ENCODE measurements at places on chromosomes 11 and 22.

DNA sequence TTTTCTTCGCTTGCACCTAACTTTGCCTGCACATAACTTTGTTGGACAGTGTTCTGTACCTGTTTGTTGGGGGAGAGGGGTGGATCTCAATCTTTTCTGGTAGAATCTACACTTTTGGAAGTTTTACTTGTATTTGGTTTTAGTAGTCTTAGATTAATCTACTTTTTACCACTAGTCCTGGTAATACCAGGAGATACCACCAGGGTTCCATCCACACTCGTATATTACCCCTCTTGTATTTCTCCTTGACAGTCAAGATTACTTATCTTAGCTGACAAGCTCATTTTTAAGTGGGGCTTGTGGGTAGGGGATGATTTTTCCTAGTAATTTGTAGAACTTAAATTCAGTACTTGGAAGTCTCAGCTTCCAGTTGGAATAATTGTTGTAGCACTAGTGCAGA, 37.3 kb upstream of the TECTA start:
- no peak for DNase-seq

DNA sequence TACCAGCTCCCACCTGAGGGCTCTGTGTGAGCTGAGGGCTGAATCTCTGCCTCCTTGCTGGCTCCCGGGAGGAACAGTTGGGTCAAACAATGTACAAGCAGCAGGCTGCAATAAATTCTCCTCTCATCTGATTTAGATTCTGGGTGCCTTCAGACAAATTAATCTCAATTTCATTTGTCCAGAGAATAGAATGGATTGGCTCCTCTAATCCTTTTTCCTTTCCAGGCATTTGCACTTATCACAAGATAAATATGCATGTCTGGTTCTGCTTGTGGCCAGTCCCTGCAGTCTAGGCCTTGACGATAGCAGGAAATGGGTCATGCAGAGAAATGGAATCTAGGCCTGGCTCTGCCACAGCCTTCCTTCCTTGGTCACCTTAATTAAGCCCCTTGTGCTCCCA, 28.7 kb downstream of the UPB1 start:
- DNase-seq = no peak

- DNase-seq = no peak
These were observed 19.6 kb downstream of the MYRF start for GRCh38 chr11:61771985-61772455.

DNA sequence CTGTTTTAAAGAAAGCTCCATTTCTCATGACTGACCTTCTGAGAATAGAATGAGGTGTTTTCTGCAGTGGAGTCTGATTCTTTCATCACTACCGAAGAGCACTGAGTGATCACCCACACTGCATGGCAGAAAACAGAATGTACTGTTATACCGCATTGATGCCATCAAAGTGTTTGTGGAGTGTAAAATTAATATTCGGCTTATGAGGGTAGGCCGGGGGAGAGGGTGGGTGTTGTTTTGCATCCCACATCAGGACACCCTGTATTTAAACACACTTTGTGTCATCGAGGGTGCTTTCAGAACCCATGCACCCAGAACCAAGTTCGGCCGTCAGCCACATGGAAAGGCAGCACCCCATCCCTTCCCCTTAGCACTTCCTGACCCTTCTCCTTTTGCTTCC, 41.3 kb upstream of the ETS1 start:
- DNase-seq = no peak

GRCh38 chr22:36586271-36586670, 57.3 kb upstream of the EIF3D start:
- no peak for DNase-seq

- DNase-seq = no peak
These were observed 12.7 kb upstream of the CD44 start for GRCh38 chr11:35126000-35126878.

Measured in heart right ventricle (tissue), 16 donors.